Frontal cortex (tissue), 4 donors: ENCODE measurements at places on chromosomes 1 and 21. TPM values are rescaled to one million over a fixed set of nuclear protein-coding genes. Genes with fewer than 3 reads are reported as not detected.
A peak's percentile ranks its signal among the peaks of the same experiment; 100 is the strongest.

- no peak for DNase-seq
Measured at GRCh38 chr1:117802531-117803257, 126.7 kb downstream of the GDAP2 start.

DNA sequence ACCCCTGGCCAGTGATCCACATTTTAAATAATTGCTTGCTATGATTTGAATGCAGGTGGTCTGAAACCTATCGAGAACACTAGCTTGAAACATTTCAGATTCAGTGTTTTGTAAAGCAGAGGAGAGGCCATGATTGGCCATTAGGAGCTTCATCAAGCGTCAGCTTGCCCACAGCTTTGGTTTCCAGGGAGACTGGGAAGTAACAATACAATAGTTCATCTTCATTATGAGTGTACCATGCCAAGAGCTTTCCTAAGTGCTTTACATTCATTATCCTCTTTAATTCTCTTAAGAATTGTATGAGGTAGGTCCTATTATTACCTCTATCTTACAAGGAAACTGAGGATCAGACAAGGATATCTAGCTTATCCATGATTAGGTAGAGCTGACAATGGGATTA is 27.7 kb upstream of the ATP5PO start:
- no peak for DNase-seq

The ID3 gene
- total RNA-seq, result 22.4 TPM

The PROK1 gene
- not detected for total RNA-seq

The GNG4 gene
- total RNA-seq, result 31.0 TPM

The LRRC53 gene
- total RNA-seq, result under 0.01 TPM

DNA sequence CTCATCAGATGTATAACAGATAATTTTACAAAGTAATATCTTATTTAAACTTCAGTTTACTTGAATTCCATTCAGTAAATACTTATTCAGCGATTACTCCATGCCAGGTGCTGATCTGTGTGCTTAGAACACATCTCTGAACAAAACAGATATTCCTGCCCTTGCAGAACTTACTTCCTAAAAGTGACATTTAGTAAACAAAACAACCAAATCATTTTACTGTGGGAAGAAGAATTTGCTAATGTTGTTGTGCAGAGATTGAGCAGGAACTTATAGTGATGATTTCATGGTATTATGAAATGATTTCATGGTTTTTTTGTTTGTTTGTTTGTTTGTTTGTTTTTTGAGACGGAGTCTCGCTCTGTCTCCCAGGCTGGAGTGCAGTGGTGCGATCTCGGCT is 39.3 kb upstream of the WLS start:
- DNase-seq, result no peak

GRCh38 chr1:159005161-159005560 is 4.5 kb upstream of the IFI16 start:
- DNase-seq, result no peak

- no peak for DNase-seq
Measured at GRCh38 chr21:34800797-34801518, 132.2 kb downstream of the CLIC6 start.

DNA sequence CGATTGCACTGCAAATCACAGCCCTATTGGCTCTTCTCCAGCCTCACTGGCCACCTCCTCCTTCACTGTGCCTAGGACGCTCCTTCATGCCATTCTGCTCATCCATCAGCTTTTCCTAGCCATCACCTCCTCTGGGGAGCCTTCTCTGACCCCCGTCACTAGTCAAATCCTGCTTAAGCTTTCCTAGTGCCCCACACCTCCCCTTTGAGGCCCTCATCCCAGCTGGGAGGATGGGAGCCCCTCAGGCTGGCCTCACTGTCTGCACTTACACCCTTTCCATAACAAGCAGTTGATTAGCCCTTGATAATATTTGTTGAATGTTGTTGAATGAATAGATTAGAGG is 50.7 kb downstream of the KLHDC7A start:
- DNase-seq, result no peak

DNA sequence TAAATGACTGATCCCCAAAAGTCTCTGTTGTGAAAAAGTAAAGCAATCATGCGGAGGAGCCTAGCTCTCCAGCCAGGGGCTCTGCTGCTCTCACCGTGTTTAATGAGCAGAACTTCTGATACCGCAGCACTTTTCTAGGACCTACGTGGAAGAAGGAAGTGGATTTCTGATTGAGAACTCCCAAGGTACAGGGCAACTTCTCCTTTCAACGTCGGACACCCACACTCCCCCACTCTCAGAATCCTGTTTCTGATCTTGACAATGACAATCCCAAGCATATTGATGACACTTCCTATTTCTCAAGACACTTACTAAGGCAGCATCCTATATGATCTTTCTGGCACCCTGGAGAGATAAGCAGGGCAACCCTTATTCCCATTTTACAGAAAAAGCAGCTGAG is 78.4 kb downstream of the PROX1 start:
- DNase-seq, result no peak

DNA sequence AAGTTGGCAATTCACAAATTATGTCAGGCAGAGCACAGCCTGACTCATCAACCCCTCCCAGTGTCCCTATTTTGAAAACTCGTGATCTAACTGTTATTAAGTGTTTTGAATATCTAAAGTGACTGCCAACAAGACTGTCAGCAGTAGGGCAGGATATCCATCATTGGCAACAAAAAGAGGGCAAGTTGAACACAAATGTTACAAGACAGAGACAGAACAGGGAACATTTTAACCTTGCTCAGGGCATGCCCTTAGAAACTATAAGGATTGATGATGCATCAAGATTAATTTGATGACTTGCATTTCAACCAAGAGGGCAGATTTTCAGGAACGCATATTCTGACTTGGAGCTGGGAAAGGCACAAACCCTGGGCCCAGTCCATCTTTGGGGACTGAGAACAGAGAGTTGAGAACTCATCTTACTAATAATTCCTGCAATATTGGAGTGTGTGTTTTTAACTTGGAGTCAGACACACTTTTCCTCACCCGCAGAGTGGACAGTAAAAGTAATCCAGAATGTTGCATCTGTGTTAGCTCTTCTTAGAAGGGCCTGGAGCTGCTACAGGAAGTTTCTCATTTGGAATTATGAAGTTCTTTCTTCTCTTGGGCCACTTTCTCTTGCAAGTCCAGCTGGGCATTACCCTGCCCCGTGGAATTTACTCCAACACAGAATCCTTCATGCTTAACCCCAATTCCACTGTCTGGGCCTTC is 317.2 kb downstream of the LTN1 start:
- DNase-seq, result no peak

The AMY1B gene
- not detected for total RNA-seq

DNA sequence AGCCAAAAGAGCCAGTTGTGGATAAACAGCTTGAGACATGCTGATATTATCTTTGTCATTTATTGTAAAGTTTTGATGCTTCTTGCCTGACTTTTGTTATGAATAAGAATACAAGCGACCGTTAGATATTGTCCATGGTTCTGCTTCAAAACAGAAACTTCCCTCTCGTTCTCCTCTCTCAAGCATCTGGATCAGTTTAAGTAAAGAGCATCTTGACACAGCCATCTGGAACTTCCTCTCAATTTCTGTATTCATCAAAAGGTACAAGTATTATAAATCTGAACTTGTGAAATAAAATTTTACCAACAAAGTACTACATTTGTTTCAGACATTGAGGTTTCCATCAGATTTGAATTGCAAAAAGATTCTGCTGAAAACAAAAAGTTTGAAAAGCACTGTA is 36.4 kb upstream of the CLDN14 start:
- DNase-seq, result no peak

- DNase-seq, result no peak
Measured at GRCh38 chr1:53539226-53539625, 80.0 kb downstream of the DMRTB1 start.

GRCh38 chr1:2255420-2256369 is 27.6 kb downstream of the SKI start:
- DNase-seq, result no peak

The ESRRG gene
- 8.6 TPM for total RNA-seq

- DNase-seq, result no peak
Measured at GRCh38 chr1:159012495-159012894, 2.8 kb downstream of the IFI16 start.

The ARV1 gene
- 21.2 TPM for total RNA-seq

- DNase-seq, result no peak
Measured at GRCh38 chr1:94144836-94145235, 23.9 kb upstream of the ABCA4 start.

DNA sequence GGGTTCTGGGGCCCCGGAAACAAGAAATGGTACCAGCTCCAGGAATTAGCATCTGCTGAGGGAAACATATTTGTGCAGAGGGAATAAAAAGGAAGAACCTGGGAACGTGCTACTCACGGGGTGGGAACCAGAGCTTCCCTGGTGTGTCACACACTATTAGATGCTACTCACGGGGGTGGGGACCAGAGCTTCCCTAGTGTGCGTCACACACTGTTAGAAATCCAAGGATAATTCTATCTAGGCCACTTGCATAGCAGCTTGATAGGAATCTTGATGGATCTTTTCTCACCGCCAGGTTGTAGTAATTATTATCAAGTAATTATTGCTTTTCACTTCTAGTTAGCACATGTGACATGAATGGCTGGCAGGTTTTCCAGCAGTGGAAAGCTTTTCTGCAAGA is 54.5 kb upstream of the SCCPDH start:
- no peak for DNase-seq

- DNase-seq, result no peak
Measured at GRCh38 chr1:248853663-248854375, 5.1 kb downstream of the ZNF692 start.

The SPATA21 gene
- not detected for total RNA-seq

The ZYG11A gene
- total RNA-seq, result 0.41 TPM

DNA sequence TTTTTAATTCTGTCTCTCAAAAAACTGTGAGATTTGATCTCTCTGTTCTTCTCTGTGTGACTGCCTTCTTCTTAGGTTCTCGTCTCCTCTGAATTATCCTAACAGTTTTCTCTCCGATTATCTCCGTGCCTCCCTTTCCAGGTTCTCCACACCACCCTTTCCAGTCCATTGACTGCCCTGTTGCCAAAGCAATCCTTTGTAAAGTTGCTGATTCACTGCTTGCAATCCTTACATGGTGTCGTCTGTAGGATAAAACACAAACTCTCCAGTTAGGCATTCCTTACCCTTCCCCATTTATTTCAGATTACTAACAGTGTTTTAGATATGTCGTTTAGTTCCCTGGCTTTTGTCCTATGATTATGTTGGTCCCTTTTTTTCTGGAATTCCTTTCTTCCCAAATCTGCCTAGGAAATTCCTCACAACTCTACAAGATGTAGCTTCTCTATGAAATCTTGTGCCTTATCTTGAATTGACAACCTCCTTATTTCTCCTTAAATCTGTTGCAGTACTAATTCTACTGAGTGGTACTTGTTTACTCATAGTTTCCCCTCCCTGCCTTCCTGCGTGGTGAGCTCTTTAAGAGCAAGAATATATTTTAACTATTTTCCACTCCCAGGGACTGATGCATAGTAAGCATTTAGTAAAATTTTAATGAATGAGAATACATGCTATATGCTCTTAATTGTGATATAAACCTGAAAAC is 22.3 kb downstream of the RCOR3 start:
- no peak for DNase-seq

DNA sequence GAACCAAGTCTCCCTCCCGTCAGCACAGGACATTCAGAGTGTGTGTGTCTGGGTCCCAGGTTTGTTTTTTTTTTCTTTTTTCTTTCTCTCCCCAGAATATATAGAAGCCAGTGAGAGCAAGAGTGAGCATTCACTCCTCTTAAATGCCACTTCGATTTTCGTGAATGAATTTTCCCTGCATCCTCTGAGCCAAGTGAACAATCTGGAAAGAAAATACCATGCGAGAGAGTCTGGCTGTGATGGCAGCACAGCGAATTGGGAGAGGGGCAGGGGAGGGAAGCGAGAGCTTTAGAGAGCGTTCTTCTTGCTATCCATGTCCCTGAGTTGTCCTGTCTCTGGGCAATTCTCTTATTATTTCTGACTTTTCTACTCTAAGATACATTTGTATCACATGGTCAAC is 76.0 kb upstream of the RAB3GAP2 start:
- no peak for DNase-seq

GRCh38 chr1:233412812-233413211 is 85.3 kb downstream of the MAP3K21 start:
- no peak for DNase-seq

The OR13G1 gene
- total RNA-seq, result not detected

DNA sequence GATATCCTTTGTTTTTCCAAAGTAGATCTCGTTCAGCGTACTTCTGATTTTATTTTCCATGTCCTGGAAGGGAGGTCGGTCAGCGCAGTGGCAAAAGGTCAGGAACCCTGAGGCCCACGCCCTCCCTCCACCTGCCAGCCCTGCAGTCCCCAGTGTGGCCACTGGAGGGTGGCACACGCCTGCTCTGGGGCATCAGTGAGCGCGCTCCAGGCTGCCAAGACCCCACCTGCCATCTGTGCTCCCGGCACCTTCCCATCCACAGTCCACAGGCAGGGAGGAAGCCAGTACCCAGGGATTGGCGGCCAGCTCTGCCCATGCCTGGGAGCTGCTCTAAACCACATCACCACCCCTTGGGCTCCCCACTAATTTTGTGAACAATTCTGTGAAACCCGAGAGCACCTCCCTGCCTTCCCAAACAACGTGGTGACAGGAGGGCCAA is 32.3 kb downstream of the SLC66A1 start:
- peak; percentile 73 for DNase-seq

GRCh38 chr21:45280178-45280821 is 7.4 kb downstream of the POFUT2 start:
- no peak for DNase-seq

The CYP4A11 gene
- total RNA-seq, result not detected

DNA sequence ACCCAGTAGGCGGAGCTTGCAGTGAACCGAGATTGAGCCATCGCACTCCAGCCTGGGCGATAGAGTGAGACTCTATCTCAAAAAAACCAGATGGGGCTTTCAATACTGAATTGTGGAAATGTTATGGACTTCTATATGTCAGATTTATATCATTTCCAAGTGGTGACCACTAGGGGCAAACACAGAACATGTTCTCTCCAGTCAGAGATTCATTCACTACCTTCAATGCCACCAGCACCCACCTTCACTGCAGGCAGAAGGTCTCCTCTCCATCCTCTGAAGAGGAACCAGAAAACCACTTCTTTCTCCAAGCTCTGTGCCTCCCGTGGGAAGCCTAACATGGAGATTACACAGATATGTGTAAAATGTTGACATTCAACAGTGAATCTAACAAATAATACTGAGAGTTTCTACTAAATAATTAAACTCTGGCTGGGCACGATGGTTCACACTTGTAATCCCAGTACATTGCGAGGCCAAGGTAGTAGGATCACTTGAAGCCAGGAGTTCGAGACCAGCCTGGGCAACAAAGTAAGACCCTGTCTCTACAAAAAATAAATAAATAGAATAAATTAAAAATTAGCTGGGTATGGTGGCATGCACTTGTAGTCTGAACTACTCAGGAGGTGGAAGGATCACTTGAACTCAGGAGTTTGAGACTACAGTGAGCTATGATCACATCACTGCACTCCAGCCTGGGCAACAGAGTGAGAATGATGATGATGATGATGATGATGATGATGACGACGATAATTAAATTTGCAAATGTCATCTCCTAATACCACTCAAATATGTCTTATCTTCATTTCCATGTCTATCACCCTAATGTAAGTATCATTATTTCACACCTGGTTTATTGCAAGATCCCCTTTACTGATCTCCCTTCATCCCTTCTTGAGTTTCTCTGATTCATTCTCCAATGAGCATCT is 151.1 kb downstream of the ZNF281 start:
- DNase-seq, result no peak

GRCh38 chr1:56056438-56057287 is 522.7 kb downstream of the PLPP3 start:
- DNase-seq, result no peak
